ENCODE measurements at places on chromosomes 11 and 22. TPM values are rescaled to one million over a fixed set of nuclear protein-coding genes. Genes with fewer than 3 reads are reported as not detected.

Gene PRG2
- not detected for total RNA-seq

Gene HORMAD2
- total RNA-seq: not detected

Gene PGR
- under 0.01 TPM for total RNA-seq

Gene F2
- total RNA-seq: not detected

Gene ZNF214
- total RNA-seq: 1.9 TPM

Measured in epithelial cell of umbilical artery (primary cell).